ENCODE measurements at places on chromosomes 7 and 10. TPM values are rescaled to one million over a fixed set of nuclear protein-coding genes. Genes with fewer than 3 reads are reported as not detected.
A peak's percentile ranks its signal among the peaks of the same experiment; 100 is the strongest.

The ATP5MK gene
- 36.1 TPM for total RNA-seq

GRCh38 chr10:50577681-50578350 is 45.9 kb downstream of the SGMS1 start:
- peak; percentile 40 for DNase-seq

GRCh38 chr10:85645926-85646711 is 720.5 kb downstream of the GRID1 start:
- no peak for DNase-seq

- peak; percentile 34 for DNase-seq
Measured at GRCh38 chr7:155190688-155191087, 107.0 kb upstream of the INSIG1 start.

- DNase-seq: no peak
Measured at GRCh38 chr7:32025381-32026082, 44.7 kb downstream of the PDE1C start.

Data from hematopoietic multipotent progenitor cell (in vitro differentiated cells).